Activated CD8-positive, alpha-beta memory T cell treated with anti-CD3 and anti-CD28 coated beads for 24 hours (primary cell): ENCODE measurements at places on chromosomes 13 and 19.

- no peak for DNase-seq
These were observed 14.0 kb upstream of the VSTM2B start for GRCh38 chr19:29511768-29512167.

DNA sequence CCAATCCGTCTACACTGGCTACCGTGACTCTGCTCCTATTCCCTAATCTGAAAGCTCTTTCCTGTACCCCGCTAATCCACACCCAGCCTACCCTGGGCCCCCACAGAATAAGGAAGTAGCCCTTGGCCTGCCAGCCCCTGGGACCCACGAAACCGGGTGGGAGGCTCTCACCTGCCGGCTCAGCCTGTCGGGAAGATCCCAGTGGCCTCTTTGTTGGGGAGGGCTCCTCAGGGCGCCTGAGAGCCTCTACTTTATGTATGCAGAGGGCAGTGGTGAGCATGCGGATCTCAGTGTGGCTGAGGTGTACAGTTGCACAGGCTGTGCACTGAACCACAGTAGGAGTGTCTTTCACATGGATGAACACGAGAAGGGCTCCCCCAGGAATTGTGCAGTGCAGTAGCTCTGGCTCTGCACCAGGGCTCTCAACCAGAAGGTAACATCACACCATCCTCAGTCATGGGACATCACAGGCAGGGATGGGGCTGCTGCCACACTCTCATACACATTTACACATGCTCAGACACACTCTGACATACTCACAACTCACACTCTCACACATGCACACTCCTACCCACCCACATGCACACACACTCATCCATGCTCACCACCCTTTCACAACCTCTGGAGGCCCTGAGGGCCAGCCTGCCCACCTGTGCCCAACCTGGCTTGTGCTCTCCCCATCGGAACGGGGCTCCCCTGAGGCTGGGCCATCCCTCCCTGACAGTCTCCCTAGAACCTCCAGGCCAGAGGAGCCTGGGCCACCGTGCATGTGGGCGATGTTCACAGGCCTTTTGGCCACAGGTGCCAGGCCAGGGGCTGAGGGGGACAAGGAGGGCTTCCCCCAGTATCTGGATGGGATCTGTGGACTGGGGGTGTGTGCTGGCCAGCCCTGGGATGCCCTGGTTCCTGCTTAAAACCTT lies 135.0 kb downstream of the URI1 start:
- DNase-seq, result no peak

DNA sequence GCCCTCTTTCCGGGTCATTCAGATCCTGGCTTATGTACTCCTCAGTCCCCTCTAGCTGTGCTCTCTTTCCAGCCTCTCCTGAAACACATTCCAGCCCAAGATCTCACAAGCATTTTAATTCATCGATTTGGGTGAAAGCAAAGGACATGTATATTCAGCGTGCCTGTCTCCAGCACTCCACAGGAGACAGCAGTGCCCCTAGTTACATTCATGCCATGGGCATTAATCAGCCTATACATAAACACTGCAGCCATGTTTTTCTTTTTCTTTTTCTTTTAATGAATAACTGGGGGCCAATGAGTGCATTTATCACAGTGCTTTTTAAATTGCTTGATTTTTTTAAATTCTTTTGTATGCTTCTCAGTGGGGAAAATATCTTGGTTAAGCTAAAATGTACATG lies 199.1 kb downstream of the DCT start:
- no peak for DNase-seq

- DNase-seq, result no peak
These were observed 6.6 kb upstream of the GADD45B start for GRCh38 chr19:2469102-2469914.

DNA sequence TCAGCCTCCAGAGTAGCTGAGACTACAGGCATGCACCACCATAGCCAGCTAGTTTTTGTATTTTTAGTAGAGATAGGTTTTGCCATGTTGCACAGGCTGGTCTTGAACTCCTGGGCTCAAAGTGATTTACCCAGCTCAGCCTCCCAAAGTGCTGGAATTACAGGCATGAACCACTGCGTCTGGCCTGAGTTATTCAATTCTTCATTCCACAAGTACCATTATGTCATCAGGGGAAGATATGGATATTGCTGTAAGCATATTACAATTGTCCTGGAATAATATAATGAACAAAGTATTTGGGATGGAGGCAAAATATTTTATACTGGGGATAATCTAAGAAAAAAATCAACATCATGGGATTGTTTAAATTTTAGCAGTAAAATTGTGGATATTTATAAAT lies 646.0 kb upstream of the SLITRK6 start:
- no peak for DNase-seq
